Urinary bladder (tissue), 4 donors: ENCODE measurements at places on chromosomes 11 and 22.
A peak's percentile ranks its signal among the peaks of the same experiment; 100 is the strongest.

- no peak for DNase-seq
Measured at GRCh38 chr11:1827095-1827813, 7.5 kb upstream of the SYT8 start.

DNA sequence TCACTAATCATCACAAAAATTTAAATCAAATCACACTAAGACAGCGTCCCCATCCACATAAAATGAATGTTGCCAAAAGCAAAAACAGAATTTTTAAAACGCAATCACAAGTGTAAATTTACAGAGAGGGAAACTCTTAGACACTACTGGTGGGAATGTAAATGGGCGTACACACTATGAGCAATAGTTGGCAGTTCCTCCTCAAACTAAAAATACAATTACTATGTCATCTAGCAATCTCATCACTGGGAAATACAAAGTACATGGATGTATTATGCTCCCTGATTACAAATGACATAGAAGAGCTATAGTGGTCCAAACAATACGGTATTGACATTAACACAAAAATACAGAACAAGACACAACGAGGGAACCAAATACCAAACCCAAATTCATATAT lies 8.7 kb upstream of the RGL4 start:
- DNase-seq, result no peak

- DNase-seq, result no peak
Measured at GRCh38 chr11:90700789-90701439, 478.1 kb upstream of the CHORDC1 start.

- DNase-seq, result no peak
Measured at GRCh38 chr11:132046288-132046865, 676.0 kb downstream of the NTM start.

- DNase-seq, result peak; percentile 6
Measured at GRCh38 chr11:104772806-104773241, 125.4 kb downstream of the CASP12 start.

- no peak for DNase-seq
Measured at GRCh38 chr11:120212259-120212878, 1.5 kb downstream of the OAF start.

GRCh38 chr11:44095506-44096359 lies at the start of gene EXT2:
TSS of gene EXT2 (plus strand) at chr11:44095678. CDS start at chr11:44107713, 12,035 bp downstream.
- DNase-seq, result peak; percentile 36

DNA sequence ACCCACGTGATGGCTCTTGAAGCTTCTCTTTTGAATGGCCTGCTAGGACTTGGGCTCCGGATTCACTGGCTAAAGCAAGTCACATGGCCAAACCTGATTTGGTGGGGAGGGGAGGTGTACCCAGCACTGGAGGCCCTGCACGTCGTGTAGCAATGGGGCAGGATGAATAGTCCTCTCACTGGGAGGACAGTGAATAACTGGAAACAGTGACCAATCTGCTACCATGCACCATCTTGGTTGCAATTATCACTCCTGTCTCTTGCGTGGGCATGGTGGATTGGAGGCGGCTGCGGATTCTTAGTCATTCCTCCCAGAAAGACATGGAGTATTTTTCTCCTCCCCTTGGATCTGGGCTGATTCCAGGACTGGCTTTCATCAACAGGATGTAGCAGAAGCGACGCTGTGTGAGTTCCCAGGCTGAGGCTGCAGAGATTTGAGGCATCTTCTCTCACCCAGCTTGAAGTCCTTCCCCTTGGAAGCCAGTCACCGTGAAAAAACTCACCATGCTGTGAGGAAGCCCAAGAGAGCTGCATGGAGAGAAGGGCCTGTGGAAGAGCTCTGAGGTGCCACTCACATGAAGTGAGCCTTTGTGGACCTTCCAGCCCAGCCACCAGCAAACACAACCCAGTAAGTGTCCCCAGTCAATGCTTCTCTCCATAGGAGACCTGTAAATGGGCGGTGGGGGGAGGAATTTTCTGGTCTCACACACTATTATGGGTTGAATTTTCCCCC lies 70.4 kb downstream of the IGLL1 start:
- no peak for DNase-seq

DNA sequence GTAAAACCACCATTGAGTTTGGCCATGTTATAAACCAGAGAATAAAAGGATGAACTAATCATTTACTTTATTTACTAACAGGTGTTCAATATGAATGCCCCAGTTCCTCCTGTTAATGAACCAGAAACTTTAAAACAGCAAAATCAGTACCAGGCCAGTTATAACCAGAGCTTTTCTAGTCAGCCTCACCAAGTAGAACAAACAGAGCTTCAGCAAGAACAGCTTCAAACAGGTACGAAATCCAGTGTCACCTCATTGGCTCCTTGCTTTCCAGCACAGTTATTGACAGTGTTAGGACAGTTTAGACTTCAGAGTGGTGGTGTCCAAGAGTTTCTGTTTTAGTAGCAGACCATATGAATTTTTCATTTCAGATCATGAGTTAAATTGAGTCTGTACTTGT lies 13.6 kb upstream of the NAT10 start:
- DNase-seq, result no peak

GRCh38 chr11:71499546-71499945 lies 27.5 kb upstream of the KRTAP5-7 start:
- no peak for DNase-seq

- DNase-seq, result no peak
Measured at GRCh38 chr22:30906946-30907345, 61.6 kb downstream of the MORC2 start.

GRCh38 chr11:12077535-12078280 lies 32.7 kb upstream of the MICAL2 start:
- DNase-seq, result no peak
